ENCODE measurements at places on chromosomes 4 and X. TPM values are rescaled to one million over a fixed set of nuclear protein-coding genes. Genes with fewer than 3 reads are reported as not detected.

The AR gene
- total RNA-seq: 7.3 TPM

The CETN2 gene
- 31.3 TPM for total RNA-seq

The CHRDL1 gene
- 0.03 TPM for total RNA-seq

The SLC25A5 gene
- total RNA-seq: 114 TPM

The FAM9C gene
- total RNA-seq: not detected
